ENCODE measurements at places on chromosomes 3 and 15. TPM values are rescaled to one million over a fixed set of nuclear protein-coding genes. Genes with fewer than 3 reads are reported as not detected.

- DNase-seq, result peak; percentile 17
Observed at GRCh38 chr3:122890077-122890719, 95.3 kb downstream of the SLC49A4 start.

GRCh38 chr3:122679882-122680474 is 661 bp upstream of the PARP14 start:
- DNase-seq, result no peak

GRCh38 chr3:48518069-48518468 is 14.1 kb upstream of the SHISA5 start:
- no peak for DNase-seq

DNA sequence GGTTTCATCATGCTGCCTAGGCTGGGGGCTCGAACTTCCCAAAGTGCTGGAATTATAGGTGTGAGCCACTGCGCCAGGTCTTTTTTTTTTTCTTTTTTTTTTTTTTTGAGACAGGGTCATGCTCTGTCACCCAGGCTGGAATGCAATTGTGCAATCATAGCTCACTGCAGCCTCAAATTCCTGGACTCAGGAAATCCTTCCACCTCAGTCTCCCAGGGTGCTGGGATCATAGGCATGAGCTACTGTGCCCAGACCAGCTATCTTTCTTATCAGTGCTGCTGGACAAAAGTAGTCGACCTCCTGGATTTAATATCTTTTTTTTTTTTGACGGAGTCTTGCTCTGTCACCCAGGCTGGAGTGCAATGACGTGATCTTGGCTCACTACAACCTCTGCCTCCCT is 60.8 kb downstream of the TFDP2 start:
- no peak for DNase-seq

DNA sequence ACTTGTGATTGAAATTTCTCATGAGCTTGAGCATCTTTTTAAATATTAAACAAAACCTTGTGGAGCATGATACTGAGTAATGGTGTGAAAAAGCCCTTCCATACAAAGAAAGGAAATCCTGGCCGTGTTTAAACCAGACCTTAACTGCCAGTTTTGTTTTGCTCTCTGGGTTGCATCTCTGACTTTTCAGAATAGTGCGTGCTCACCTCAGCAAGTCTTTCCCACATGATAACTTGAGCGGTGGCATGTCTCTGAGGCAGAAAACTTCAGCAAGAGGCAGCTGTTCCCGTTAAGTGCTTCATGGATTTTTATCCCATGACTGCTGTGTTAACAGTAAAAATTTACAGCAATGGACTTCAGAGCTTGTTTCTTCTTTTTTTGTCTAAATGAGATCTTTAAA is 393.3 kb downstream of the FEZF2 start:
- DNase-seq, result peak; percentile 20

GRCh38 chr3:71547249-71548198 is 36.0 kb downstream of the FOXP1 start:
- no peak for DNase-seq

GRCh38 chr15:36406366-36406765 is 173.1 kb upstream of the CDIN1 start:
- no peak for DNase-seq

GRCh38 chr3:4568841-4569240 is 75.7 kb downstream of the ITPR1 start:
- no peak for DNase-seq

GRCh38 chr15:83685916-83686332 is 32.0 kb downstream of the ADAMTSL3 start:
- DNase-seq, result no peak

DNA sequence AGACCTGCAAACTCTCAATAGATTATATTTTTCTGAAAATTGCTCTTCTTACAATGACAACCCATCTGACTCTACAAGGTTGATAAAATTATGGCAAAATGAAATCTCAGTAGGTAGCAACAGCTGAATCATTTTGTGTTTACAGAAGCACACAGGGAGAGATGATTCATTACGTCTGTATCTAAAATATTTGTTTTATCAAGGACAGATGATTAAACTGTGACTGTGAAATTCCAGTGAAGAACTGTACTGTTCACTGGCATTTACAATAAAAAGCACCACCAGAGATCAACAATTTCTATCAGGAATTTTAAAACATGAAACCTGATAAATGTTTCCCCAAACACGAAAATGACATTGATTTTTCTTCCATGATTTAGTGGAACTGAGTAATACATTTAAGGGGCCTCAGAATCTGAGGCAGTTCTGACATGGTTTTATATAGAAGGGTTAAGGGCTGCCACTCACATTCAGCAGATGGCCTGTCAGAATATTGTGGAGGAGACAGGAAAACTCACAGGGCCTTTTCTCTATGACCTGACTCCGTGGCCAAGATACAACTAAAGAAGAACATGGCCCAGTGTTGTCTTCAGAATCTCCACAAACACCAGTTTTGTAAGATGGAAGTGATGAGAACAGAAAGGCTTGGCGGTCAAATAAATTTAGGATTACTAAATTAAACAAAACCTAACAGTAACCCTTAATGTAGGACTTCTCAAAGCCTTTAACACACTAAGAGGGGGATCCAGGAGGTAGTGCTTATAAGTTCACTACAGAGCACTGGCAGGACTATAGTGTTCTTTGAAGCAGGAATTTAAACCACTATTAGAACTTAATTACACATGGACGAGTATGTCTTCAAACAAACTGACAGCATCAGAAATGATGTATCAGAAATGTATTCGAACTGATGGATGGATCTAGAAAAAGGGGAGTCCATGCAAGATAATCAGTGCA is 25.9 kb downstream of the RAD18 start:
- no peak for DNase-seq

GRCh38 chr3:148238421-148238821 is 459.3 kb upstream of the AGTR1 start:
- no peak for DNase-seq

DNA sequence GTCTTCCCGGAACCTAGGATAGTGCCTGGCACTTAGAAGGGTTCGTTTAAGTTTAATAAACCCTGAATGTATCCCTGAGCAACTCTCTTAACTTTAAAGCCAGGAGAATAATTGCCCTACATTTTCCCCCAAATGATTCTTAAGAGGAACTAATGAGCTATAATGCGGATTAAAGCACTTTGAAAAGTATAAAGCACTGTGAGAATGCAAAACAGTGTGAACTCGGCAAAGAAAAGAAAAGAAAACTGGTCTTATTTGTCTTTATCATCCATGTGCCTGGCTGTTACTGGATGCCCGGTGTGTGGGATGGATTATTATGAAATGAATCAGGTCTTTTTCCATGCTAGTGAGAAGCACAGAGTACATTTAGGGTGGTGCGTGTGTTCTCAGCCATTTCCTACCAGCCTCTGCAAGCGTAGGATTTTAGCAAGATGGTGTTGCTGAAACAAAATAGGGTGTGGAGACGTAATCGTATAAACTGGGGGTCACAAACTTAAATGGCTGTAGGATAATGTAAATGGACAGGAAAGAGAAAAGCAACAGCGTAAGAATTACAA is 983 bp downstream of the KBTBD12 start:
- no peak for DNase-seq

- DNase-seq, result no peak
Observed at GRCh38 chr3:77048186-77048585, 8.3 kb downstream of the ROBO2 start.

The ZNF385D gene
- 12.7 TPM for polyA plus RNA-seq

The LRRC49 gene
- polyA plus RNA-seq, result 15.3 TPM

The BBX gene
- polyA plus RNA-seq, result 67.1 TPM

The RARB gene
- 44.1 TPM for polyA plus RNA-seq

The GCHFR gene
- polyA plus RNA-seq, result 40.6 TPM

Data from renal pelvis (tissue), 12 donors.